T-helper 22 cell (primary cell): ENCODE measurements at places on chromosomes 3 and 15.

- DNase-seq: no peak
Observed at GRCh38 chr3:188298585-188298984, 144.6 kb downstream of the LPP start.

DNA sequence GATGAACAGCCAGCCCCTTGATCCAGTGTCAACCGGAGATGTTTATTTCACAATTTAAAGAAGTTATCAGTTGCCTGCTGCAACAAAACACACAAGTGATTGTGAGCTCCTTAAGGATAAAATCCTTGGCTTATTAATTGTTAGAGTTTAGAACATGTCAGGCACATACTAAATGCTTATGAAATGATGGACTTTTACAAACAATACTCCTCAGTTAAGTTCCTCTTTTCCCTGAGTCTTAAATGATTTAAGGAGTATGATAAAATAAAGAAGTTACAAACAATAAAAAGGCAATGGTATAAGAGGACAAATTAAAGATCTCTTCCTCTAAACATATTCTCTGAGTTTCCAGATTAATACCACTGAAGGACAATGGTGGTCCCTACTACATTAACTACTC is 5.7 kb downstream of the GHSR start:
- DNase-seq: no peak

- no peak for DNase-seq
Observed at GRCh38 chr3:82745544-82745943, 984.1 kb upstream of the GBE1 start.

- DNase-seq: no peak
Observed at GRCh38 chr3:8445861-8446260, 55.8 kb upstream of the LMCD1 start.

- DNase-seq: no peak
Observed at GRCh38 chr3:143060906-143061305, 58.7 kb upstream of the CHST2 start.

- peak; percentile 84 for DNase-seq
Observed at GRCh38 chr3:64023187-64023860, at the start of gene PSMD6. Gene PSMD6, minus strand, starts transcription at chr3:64023494. Its CDS starts 75 bp downstream, at chr3:64023419.
